Progenitor cell of endocrine pancreas (in vitro differentiated cells): ENCODE measurements at places on chromosomes 2 and 18. TPM values are rescaled to one million over a fixed set of nuclear protein-coding genes. Genes with fewer than 3 reads are reported as not detected.
A peak's percentile ranks its signal among the peaks of the same experiment; 100 is the strongest.

Gene STK36
- 137 and 138 TPM in 2 replicates for total RNA-seq

Gene TMEM247
- total RNA-seq: not detected in 2 replicates

Gene VSNL1
- total RNA-seq: 1.1 TPM in 2 replicates

Gene LRATD1
- total RNA-seq: 148 and 177 TPM in 2 replicates

Gene EIF2AK2
- 34.7 and 36.5 TPM in 2 replicates for total RNA-seq

DNA sequence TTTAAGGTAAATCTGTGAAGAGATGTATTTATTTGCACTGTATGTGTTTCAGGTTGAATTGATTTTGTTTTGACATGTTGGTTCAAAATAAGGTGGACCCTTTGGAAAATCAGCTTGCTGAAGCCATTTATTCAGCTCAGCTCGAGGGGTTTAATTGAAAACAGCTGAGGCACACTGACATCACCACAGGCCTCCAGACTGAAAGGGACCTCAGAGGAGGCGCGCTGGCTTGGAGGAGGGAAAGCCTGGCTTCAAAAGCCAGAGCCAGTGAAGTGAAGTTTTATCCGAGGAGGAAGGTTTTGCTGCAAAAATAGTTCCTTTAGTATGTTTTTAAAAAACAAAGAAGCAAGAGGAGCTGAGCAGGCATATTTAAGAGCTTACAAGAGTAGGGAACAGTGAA is 26.9 kb upstream of the DNMT3A start:
- DNase-seq: no peak
- H3K4me1 ChIP-seq: peaks cover 14% of the 10 kb centered on the region
- no peaks in the 10 kb centered on the region for H3K36me3 ChIP-seq
- peaks cover 36% of the 10 kb centered on the region for H3K27me3 ChIP-seq
- peak overlapping the region; percentile 62 for H3K27ac ChIP-seq
- H3K4me3 ChIP-seq: no peak overlapping the region

Gene CHN1
- 46.1 and 50.3 TPM in 2 replicates for total RNA-seq
